Mesothelial cell of epicardium (in vitro differentiated cells): ENCODE measurements at places on chromosomes 16 and 17. TPM values are rescaled to one million over a fixed set of nuclear protein-coding genes. Genes with fewer than 3 reads are reported as not detected.

Gene SIRT7
- total RNA-seq = 18.9 to 22.6 TPM (median 21.3 TPM) in 3 replicates

Gene PDE6G
- 0.59 to 1.4 TPM (median 1.00 TPM) in 3 replicates for total RNA-seq

DNA sequence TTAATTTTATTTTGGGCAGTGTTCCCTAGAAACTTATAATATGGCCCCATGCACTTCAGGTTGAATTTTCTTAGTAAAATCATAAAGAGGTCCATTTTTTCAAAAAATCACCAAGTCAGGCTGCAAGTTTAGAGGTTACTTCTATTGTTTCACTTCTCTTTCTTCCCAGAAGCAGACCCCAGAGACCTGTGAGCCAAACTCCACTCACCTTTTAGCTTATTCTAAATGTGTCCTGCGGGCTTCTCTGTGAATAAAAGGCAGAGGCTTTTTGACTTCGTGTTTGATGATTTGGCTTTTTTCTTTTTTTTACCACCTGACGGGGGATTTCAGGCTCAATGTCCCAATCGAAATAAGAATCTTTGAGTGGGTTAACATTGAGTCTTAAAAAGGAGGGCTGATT, 7.4 kb downstream of the PRKCB start:
- no peak overlapping the region for H3K27ac ChIP-seq
- no peak overlapping the region for H3K4me3 ChIP-seq

DNA sequence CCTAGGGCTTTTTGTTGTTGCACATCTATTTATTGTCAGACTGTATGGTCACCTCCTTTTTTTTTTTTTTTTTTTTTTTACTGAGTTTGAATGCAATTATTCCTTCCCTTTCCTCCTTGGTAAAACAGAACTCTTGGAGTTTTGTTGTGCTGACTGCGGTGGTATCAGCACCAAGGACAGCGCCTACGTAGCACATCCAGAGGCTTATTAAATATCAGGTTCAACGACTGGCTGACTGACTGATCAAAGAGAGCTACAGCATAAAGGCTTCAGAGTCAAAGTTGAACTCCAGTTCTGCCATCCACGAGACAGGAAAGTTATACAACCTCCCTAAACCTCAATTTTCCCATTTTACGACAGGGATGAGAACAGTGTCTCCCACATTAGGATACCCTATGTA, 86.1 kb upstream of the RBFOX1 start:
- DNase-seq = peak; percentile 54
- H3K4me1 ChIP-seq = no peaks in the 10 kb centered on the region
